ENCODE measurements at places on chromosomes 11 and 22.

- no peak for DNase-seq
Observed at GRCh38 chr22:33255791-33256190, 197.6 kb upstream of the SYN3 start.

GRCh38 chr11:122746611-122747244 lies 91.2 kb downstream of the UBASH3B start:
- no peak for DNase-seq

GRCh38 chr11:15835788-15836411 lies 520.4 kb downstream of the SOX6 start:
- DNase-seq: no peak

- DNase-seq: no peak
Observed at GRCh38 chr11:6025056-6025455, 5.5 kb downstream of the OR56A1 start.

DNA sequence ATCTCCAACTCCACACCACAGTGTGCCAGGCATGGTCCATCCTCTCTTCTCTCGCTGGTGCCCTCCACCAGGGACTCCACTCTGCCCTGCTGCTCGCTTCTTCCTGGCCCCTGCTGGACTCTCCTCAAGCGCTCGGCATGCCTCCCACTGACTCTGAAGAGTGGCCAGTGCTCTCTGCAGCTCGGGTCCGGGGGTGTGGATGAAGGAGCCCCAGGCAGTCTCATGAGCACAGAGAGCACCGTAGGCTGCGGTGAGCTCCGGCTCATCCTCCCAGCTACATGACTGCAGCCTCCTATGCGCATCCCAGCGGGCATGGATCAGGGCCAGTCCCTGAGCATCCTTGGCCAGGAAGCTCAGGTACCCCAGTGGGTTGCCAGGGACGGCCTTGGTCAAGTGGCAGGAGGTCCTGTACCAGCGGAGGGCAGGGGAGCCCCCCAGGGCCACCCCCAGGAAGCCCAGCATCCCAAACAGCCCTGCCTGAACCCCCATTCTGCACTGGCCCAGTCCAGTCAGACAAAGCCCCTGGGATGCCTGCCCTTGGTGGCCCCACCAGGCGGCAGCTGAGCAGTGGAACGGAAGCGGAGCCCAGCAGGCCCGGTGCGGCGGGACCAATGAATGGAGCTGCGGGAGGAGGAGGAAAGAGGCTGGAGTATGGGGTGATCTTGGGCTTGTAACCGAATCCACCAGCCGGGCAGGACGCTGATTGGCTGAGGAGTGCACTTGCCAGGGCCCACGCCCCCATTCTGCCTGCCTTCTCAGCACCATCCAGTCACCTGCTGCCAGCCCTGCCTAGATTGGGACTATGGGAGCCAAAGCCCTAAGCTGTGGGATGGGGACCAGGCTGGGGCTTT lies at the start of gene PLA2G3:
PLA2G3 (minus strand) TSS at position 643 of the 851 bp plus-strand sequence; CDS start at position 489, 154 bp downstream.
- no peak for DNase-seq

DNA sequence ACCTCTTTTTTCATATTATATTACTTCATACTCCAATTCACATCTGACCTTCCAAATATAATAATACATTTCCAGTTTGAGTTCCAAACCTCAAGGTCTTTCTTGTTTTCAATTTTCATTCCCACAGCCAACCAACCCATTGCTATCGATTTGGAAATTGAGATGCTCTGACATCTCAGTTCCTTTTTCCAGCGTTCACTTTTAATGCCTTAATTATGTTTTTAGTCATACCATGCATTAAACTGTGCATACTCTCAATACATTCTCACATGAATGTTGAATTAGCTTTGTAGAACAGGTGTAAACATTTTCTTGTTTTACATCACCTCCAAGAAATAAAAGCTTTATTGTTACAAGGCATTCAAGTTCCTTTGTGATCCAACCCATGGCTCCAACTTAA lies 294.2 kb upstream of the ANO3 start:
- no peak for DNase-seq

Measured in GM13977 (cell line).